NCI-H526 (cell line): ENCODE measurements at places on chromosomes 5 and 9.

- DNase-seq: no peak
Measured at GRCh38 chr5:124986667-124987066, 240.2 kb upstream of the ZNF608 start.

GRCh38 chr5:102797322-102797884 is 42.3 kb downstream of the PAM start:
- DNase-seq: no peak

DNA sequence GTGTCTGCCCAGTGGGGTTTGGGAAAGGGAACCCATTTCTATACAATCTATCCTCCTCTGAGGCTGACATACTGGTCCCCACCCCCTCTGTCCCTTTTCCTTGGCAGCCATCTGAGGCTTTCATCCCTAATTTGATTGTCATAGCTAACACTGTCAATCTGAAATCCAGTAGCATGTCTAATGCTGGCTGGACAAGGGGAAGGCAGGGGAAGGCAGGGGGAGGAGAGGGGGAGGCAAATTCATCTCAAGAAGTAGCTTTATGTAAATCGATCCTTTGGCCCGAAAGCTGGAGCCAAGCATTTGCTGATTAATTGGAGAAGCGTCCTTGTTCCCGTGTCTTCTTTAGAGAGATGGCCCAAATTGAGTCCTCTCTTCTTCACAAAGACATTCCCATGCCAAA is 314.1 kb upstream of the PANK3 start:
- DNase-seq: no peak

- DNase-seq: no peak
Measured at GRCh38 chr5:108749128-108749861, 1.6 kb downstream of the FER start.

DNA sequence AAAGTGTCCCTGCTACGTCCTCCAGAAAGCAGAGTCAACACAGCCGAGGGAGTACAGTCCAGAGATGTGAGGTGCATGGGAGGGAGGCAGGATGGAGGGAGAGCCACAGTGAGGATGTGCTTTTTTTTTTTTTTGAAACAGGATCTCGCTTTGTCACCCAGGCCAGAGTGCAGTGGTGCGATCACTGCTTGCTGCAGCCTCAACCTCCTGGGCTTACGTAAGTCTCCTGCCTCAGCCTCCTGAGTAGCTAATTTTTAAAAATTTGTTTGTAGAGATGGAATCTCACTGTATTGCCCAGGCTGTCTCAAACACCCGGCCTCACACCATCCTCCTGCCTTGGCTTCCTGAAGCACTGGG is 33.2 kb upstream of the ALDH1B1 start:
- DNase-seq: no peak

DNA sequence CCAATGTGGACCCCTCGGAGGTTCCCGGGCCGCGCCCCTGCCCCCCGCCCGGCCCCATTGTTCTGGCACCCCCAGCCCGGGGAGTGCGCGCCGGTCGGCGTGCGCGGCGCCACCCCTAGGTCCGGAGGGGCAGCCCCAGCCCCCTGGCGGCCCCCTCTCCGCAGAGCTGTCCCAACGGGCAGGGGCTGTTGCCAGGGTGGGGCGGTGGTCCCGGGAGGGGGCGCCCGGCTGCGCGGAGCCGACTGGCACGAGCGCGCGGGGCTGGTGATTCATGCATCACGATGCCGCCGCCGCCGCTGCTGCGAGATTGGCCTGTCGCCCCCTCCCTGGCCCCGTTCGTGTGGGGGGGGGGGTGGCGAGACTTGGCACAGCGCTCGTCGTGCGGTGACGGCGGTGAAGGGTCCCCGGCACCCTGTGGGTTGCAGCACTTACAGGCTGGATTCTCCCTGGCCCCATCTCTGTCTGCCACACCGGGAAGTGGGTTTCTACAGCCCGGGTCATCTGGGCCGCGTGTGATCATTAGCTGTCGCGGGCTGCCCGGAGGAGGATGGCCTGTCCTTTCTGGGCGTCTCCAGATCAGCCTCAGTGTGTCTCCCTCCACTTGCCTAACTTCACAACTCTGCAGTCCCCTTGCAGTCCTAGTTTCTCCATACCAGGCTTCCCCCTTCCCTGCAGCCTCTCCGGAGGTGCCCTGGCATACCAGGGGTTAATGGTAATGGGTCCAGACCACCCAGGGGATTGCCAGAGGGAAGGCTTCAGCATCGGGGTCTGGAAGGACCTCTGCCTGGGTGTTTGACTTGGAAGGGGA is 858 bp downstream of the NCS1 start:
- DNase-seq: no peak
